NCI-H1694 (cell line): ENCODE measurements at places on chromosomes 7 and 10.
A peak's percentile ranks its signal among the peaks of the same experiment; 100 is the strongest.

DNA sequence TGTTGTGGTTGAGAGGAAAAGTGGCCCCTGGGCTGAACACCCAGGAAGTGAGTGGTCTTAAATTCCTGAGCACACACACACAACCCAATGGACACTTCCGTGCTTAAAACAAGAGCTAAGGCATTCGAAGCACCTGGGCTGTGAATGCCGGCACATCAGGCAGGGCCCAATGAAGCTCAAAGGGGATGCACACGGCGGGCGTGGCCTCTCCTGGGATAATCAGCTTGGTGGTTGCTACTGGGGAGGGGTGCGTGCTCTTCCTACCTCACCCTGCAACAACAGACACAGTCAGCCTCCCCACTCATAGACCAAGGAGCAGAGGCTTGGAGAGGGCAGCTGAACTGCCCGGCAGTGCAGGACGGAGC is 115.0 kb upstream of the TCERG1L start:
- no peak for DNase-seq

- peak; percentile 58 for DNase-seq
Observed at GRCh38 chr10:99621454-99622251, 1.4 kb upstream of the SLC25A28 start.

DNA sequence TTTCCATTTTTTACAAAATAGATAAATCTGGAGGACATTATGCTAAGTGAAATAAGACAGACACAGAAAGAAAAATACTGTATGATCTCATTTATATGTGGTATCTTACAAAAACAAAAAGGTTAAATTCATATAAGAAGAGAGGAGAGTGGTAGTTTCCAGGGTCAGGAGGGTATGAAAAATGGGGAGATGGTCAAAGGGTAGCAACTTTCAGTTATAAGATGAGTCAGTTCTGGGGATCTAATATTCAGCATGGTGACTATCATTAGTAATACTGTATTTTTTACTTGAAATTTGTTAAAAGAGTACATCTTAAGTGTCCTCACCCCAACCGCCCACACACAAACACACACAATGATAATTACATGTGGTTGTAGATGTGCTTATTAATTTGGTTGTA is 1250.1 kb downstream of the SORCS1 start:
- no peak for DNase-seq

DNA sequence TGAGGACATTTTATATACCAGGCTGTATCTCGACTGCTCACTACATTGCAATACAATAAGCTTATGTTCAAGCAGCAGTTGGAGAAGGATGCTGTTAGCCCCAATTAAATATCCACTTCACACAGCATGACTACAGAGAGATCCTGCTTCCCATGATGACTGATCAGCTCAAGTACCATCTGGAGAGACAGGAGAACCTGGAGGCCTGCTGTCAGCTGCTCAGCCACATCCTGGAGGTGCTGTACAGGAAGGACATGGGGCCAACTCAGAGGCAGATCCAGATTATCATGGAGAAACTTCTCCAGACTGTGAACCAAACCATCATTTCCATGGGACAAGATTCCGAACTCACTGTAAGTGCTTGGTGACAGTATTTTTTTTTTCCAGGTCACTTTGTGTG is 22.5 kb downstream of the RNF133 start:
- no peak for DNase-seq

DNA sequence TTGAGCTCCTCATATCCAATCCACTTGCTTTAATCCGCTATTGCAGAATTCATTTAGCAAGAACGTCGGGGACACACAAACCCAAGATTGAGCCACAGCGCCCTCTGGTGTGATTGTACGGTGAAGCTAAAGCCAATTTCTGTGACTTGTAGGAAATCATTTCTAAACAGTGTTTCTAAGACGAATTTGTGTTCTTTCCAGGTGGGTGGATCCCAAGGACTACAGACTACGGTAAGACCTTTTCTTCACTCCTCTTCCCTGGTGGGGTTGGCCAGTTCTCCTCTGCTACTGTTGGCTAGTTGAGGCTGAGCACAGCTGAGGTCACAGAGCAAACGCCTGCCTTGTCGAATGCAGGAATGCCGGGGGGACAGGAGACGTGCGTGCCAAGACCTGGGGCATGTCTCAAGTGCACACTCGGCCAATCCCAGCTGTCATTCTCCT is 5.2 kb downstream of the DMBT1 start:
- peak; percentile 40 for DNase-seq

- no peak for DNase-seq
Observed at GRCh38 chr10:80488539-80489066, 34.5 kb downstream of the TSPAN14 start.

GRCh38 chr10:69071610-69072009 is 16.3 kb upstream of the SRGN start:
- DNase-seq = no peak

DNA sequence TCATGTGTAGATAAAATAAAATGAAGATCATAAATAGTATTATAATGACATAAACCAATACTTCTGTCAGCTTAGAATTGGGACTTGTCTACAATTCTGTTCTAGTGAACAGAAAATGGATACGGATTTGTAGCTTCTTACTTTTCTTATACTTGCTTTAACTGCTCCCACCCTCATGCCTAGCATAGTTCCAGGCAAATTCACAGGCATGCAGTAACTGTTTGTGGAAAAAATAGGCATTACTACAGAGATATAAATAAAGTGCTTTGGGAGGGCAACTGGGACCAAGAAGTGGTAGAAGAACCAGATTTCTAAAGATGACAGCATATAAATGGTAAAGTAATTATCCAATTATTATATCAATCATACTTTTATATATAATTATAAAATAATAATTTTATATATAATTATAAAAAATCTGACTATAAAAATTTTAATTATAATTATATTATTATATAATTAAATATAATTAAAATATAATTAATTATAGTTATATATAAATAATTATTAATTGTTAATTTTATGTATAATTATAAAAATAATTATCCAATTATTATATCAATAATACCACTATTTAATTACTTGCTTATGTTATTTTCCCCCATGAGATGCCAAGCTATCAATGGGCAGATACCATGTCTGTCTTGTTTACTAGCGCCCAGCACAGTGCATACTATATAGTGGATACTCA is 144.1 kb downstream of the NOC3L start:
- no peak for DNase-seq

- no peak for DNase-seq
Observed at GRCh38 chr7:149552799-149553198, 55.2 kb upstream of the ZNF746 start.

DNA sequence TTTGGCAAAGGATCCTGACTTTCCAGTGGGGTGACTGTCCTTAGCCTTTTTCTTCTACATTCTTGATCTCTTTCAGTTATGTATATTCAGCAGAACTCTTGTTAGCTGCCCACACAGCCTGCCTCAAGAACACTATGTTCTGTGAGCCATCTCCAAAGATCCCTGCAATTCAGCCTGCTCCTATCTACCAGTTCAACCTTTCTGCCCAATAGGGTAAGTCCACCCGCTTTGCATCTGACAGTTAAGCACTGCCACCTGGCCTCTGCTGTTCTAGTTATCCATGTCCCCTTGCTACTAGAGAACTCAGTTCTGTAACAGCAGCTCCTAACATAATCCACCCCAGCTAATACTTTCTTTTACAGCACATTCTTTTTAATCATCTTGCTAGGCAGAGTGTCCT is 13.5 kb downstream of the OR9A2 start:
- DNase-seq = no peak

DNA sequence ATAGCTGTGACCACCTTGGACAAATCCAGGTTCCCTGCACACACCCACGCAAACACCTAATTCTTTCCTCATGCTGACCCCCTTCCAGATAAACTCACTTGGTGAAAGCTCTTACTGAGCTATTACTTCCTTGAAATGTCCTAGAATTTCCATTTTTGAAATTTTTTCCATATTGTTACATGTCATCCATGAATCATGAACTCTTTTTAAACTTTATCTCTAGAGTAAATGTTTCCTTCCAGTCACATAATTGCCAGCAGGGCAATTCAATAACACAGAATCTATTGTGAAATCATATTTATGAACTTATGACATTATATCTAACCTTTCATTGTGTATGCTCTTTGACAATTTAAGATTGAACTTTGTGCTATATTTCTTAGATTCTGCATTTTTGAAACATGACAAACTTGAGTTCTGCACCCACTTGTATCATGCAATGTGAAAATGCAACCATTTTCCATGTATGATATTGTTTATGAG is 26.8 kb upstream of the FGL2 start:
- no peak for DNase-seq

- no peak for DNase-seq
Observed at GRCh38 chr10:128070161-128070560, 56.1 kb downstream of the MKI67 start.

GRCh38 chr10:11446864-11447263 is 164.6 kb downstream of the USP6NL start:
- DNase-seq = no peak

DNA sequence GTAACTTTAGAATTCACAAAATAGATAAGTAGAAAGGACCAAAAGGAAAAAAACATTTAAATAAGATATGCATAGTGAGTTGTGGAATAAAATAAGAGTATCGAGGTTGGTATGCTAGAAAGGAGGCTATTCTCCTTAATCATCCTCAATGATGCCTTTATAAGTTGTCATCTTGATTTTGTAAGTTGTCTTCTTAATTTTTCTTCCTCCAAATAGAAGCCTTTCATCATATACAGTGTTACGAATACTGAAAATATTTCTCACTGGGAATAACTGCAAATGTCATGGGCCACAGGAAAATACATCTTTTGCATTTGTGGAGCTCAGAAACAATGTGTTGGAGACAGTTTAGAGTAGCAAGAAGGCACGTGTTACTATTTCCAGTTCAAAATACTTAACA is 31.5 kb upstream of the PRTFDC1 start:
- DNase-seq = no peak

- no peak for DNase-seq
Observed at GRCh38 chr7:149067869-149068268, 22.6 kb downstream of the ZNF786 start.

DNA sequence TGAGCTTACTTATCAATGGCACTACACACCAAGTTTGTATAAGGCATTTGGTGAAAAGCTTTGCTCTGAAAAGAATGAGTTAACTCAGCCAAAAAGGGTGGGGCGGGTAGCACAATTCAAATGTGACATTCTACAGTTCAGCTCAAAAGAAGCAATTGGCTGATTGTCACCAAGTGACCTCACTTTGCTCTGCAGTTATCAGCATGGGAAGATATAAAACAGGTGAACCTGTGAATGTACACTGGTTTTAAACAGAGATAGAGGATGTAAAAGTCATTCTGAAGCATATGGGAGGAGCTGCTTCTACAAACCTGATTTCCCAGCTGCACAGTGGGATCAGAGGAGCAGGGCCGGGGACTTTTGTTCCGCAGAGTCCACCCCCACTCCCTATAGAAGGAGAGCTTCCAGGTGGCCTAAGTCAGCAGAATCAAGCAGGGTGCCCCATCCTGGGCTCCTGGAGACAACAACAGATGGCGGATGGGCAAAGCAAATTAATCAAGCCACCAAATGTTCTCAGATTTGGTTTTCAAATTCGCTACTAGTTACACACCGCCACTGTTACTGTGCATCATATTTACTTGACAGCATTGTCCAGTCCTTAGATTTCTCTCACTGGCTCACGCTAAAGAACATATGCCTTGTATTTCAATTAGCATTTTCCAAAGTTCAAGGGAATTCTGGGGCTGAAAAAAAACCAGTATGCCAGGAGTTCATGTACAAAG is 27.5 kb upstream of the NPVF start:
- peak; percentile 95 for DNase-seq

DNA sequence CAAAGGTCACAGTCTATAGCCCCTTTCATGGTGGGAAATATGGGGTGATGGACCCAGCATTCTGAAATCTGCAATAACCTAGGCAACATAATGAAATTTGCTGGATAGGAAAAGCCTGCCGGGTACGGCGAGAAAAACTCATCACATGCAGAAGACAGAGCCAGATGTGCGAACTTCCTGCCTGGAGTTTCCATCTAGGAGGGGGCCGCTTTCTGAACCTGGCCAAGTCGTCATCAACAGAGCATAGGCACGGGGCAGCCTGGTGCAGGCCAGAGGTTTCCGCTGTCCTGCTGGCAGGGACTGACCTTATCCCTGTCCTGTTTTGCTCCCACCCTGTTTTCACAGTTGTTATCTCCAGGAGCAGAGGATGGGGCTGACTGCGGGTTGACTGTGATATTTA is 27.4 kb downstream of the CCDC3 start:
- no peak for DNase-seq

DNA sequence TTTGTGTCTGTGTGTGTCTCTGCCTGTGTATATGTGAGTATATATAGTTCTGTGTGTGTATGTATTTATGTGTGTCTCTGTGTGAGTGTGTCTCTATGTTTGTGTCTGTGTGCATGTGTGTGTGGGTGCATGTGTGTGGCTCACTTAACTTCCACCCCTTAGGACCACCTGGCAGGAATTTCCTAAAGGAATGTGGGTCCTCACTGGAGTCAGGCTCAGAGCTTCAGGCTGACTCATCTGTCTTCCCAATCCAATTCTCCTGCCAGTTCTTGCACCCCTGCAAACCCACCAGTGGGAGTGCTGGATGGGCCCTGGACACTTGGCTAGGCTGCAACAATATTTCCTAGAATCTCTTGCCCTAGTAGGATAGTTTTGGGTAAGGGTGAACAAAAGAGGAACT is 70.2 kb upstream of the GRB10 start:
- DNase-seq = no peak

GRCh38 chr7:112145206-112145605 is 61.0 kb downstream of the DOCK4 start:
- DNase-seq = peak; percentile 41

- no peak for DNase-seq
Observed at GRCh38 chr10:99630991-99631390, 10.8 kb upstream of the SLC25A28 start.

GRCh38 chr7:64876792-64877713 is 26.0 kb upstream of the ZNF273 start:
- peak; percentile 43 for DNase-seq

GRCh38 chr7:134788191-134788590 is 8.8 kb downstream of the CALD1 start:
- no peak for DNase-seq

GRCh38 chr10:100811752-100812750 is 66.7 kb downstream of the PAX2 start:
- no peak for DNase-seq

DNA sequence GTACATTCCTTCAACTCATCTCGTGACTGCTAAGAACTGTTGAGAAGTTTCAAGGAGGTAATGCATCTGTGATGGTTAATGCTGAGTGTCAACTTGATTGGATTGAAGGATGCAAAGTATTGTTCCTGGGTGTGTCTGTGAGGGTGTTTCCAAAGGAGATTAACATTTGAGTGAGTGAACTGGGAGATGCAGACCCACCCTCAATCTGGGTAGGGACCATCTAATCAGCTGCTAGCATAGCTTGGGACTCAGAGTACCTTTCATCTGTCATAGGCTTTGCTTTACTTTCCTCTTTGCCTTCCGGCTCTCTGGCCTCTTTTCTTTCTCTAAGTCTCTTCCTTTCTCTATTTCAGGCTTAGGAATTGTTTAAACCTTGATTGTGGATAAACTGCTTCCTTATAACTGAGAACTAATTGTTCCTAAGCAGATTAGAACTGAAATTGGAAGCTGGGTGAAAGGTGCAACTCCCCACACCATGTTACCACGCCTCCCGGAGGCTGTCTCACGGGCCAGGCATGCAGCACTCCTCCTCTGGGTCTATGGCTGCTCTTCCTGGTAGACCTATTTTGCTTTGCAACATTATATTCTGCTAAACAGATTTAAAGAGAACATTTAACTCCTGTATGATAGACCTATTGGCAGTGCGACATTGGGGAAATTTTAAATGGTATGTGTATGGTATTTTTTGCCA is 298.2 kb downstream of the CCSER2 start:
- DNase-seq = no peak

- DNase-seq = no peak
Observed at GRCh38 chr10:100996678-100997359, 2.8 kb upstream of the LZTS2 start.

GRCh38 chr10:89805599-89806013 is 104.2 kb downstream of the KIF20B start:
- no peak for DNase-seq
